Aorta (tissue), 5 donors: ENCODE measurements at places on chromosomes 3 and 15. TPM values are rescaled to one million over a fixed set of nuclear protein-coding genes. Genes with fewer than 3 reads are reported as not detected.

DNA sequence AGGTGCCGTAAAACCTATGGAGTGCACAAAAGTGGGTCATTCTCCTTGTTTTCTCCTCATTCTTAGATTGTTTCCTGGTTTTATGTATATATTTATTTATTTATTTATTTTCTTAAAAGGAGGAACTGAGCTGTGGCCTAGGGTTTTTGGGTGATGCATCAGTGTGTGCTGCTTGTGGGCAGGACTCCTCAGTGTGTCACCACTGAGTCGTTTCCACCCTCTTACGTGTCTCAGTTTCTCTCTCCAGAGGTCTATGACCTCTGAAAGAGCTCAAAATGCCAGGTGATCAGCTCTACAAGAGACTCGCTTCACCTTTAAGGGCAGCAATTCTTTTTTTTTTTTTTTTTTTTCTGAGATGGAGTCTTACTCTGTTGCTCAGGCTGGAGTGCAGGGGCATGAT lies 72.9 kb downstream of the CD200 start:
- H3K4me3 ChIP-seq: no peak overlapping the region
- peaks cover 8% of the 10 kb centered on the region for H3K4me1 ChIP-seq
- H3K27ac ChIP-seq: no peak overlapping the region

GRCh38 chr3:157201648-157202278 lies 41.8 kb upstream of the CCNL1 start:
- no peaks in the 10 kb centered on the region for H3K27me3 ChIP-seq
- DNase-seq: no peak
- H3K27ac ChIP-seq: no peak overlapping the region
- no peaks in the 10 kb centered on the region for H3K4me1 ChIP-seq
- H3K36me3 ChIP-seq: no peaks in the 10 kb centered on the region

Gene FGF12
- polyA plus RNA-seq: 1.0 TPM

Gene SEMA3F
- 17.4 TPM for polyA plus RNA-seq

DNA sequence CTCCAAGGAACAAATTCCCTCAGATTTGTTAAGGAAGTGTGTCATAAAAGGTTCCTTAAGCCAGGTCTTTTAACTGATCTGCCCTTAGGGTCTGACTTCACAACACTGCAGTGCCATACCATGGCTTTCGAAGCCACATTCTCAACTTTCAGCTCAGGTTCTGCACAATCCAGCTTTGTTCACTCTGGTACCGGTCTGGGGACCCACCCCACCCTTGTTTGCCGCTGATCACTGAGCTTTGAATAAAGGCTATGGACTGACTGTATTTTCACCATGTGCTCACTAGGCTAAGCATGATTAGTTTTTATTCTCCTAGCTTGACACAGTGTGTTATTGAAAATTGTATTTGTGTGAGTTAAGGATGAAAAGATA lies 15.9 kb downstream of the SNX1 start:
- H3K36me3 ChIP-seq: peaks cover 2% of the 10 kb centered on the region
- no peak for DNase-seq
- no peak overlapping the region for H3K27ac ChIP-seq
- no peaks in the 10 kb centered on the region for H3K4me1 ChIP-seq

DNA sequence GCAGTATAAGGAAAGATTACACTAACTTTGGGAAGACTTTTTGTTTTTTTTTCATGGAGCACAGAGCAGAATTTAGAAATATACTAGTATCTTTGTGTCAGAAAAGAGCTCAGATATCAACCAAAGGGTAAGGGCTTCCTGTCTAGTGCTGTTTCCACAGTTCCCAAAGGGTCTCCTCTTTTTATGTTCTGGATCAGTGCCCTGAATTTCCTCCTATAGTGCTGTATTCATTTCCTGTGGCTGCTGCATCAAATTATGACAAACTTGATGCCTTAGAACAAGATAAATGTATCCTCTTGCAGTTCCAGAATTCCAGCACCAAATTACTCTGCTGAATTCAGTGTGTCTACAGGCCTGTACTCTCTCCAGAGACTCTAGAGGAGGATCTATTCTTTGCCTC lies 219.8 kb upstream of the THRB start:
- H3K36me3 ChIP-seq: no peaks in the 10 kb centered on the region
- no peaks in the 10 kb centered on the region for H3K27me3 ChIP-seq
- peak overlapping the region; percentile 67 for H3K27ac ChIP-seq
- no peaks in the 10 kb centered on the region for H3K4me1 ChIP-seq
- H3K4me3 ChIP-seq: no peak overlapping the region
- DNase-seq: no peak

- H3K36me3 ChIP-seq: peaks cover 9% of the 10 kb centered on the region
- H3K4me1 ChIP-seq: no peaks in the 10 kb centered on the region
- no peaks in the 10 kb centered on the region for H3K27me3 ChIP-seq
- no peak overlapping the region for H3K27ac ChIP-seq
These were observed 2.0 kb downstream of the RPL32 start for GRCh38 chr3:12839156-12839946.

GRCh38 chr3:145190138-145190537 lies 970.8 kb downstream of the PLOD2 start:
- H3K4me3 ChIP-seq: no peak overlapping the region
- DNase-seq: no peak
- H3K27me3 ChIP-seq: no peaks in the 10 kb centered on the region
- H3K27ac ChIP-seq: no peak overlapping the region
- H3K4me1 ChIP-seq: no peaks in the 10 kb centered on the region

DNA sequence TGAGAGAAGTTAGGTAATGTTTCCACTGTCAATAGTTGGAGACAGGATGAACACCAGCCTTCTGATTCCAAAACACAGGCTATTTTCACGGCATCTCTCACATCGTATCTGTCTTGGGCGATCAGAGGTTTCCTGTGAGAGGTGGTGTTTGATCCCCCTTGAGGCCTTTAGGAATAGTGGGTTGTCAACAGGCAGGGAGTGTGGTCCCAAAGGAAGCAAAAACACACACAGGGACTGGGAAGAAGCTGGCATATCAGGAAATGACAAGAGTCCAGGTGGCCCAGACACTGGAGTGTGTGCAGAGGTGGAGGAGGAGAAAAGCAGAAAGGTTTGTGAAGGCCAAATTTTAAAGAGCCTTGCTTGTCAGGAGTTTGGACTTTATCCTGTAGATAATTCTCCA lies 6.6 kb upstream of the MAGEF1 start:
- H3K4me3 ChIP-seq: no peak overlapping the region
- no peaks in the 10 kb centered on the region for H3K27me3 ChIP-seq
- H3K27ac ChIP-seq: no peak overlapping the region
- no peaks in the 10 kb centered on the region for H3K36me3 ChIP-seq
- no peaks in the 10 kb centered on the region for H3K4me1 ChIP-seq
- DNase-seq: no peak

- H3K27me3 ChIP-seq: no peaks in the 10 kb centered on the region
- no peaks in the 10 kb centered on the region for H3K36me3 ChIP-seq
- H3K27ac ChIP-seq: no peak overlapping the region
- no peak overlapping the region for H3K4me3 ChIP-seq
These were observed 111.9 kb downstream of the OXSM start for GRCh38 chr3:25901796-25902195.

Gene CELF6
- 0.25 TPM for polyA plus RNA-seq

DNA sequence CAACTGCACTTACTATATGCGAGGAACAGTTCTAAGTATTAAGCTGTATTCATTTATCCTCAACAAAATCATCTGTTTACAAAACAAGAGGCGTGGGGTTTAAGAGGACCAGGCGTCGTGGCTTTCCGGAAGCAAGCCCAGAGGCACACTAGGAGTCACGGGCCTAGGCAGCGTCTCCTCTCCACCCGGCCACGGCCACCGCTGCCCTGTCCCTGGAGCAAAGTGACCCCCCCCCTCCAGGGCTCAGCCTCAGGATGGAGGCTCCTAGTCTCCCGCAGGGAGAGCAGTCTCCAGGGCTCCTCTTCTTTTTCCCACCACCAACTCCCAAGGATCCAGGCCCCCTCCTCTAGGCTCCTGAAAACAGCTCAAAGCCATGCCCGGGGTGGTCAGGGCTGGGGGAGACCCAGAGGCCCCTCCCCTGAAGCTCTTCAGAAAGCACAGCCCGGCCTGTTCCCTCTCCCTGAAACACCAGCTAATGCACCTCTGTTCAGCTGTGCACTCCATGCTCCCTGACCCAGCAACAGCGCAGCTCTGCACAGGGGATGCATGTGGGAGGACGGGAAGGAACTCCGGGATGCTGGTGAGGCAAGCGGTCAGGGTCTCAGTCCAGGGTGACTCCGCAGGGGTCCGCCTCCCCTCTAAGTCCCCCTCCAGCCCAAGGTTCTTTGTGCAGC lies 16.8 kb downstream of the TNK2 start:
- no peak overlapping the region for H3K4me3 ChIP-seq
- no peak for DNase-seq
- no peaks in the 10 kb centered on the region for H3K4me1 ChIP-seq
- H3K36me3 ChIP-seq: no peaks in the 10 kb centered on the region
- no peak overlapping the region for H3K27ac ChIP-seq

DNA sequence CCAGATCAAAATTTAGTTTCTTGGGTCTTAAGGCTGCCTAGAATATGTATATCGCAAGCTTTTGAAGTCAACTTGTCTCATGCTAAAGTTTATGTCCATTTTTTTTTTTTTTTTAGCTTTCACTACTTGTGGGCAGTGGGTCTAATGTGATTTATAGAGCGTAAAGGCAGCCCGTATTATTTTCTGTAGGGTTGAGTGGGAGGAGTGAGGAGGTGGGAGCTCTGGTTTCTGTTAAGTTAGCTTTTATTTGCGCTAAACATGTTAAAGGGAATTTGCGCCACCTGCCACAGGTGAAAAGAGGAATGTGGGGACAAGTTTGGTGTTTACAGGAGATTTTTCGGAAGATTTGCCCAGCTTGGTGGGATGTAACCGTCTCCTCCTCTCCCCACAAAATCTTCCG lies 234.2 kb downstream of the IL20RB start:
- H3K27me3 ChIP-seq: no peaks in the 10 kb centered on the region
- H3K4me1 ChIP-seq: no peaks in the 10 kb centered on the region
- DNase-seq: no peak
- H3K27ac ChIP-seq: no peak overlapping the region

Gene IL5RA
- polyA plus RNA-seq: not detected

DNA sequence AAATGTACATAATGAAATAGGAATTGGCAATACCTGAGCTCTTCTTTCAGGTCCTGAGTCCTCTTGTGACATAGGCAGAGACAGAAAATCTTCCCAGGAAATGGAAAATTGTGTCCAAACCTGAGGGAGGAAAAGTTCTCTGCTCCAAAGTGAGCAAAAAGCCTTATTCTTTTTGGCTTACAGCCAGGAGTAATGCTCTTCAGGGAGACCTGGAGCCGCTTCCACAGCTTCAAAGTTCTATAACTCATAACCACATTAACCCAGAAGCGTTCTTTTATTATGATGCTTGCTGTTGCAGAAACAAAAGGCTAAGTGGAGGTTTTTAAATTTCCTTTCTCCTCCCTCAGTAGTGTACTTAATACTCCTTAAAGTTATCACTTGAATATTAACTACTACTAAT lies 633 bp downstream of the IGSF10 start:
- no peak for DNase-seq
- H3K4me3 ChIP-seq: no peak overlapping the region
- no peaks in the 10 kb centered on the region for H3K36me3 ChIP-seq

- no peaks in the 10 kb centered on the region for H3K4me1 ChIP-seq
- DNase-seq: no peak
- no peak overlapping the region for H3K4me3 ChIP-seq
- no peak overlapping the region for H3K27ac ChIP-seq
- no peaks in the 10 kb centered on the region for H3K36me3 ChIP-seq
- H3K27me3 ChIP-seq: no peaks in the 10 kb centered on the region
These were observed 271.7 kb upstream of the GBE1 start for GRCh38 chr3:82033186-82033585.

DNA sequence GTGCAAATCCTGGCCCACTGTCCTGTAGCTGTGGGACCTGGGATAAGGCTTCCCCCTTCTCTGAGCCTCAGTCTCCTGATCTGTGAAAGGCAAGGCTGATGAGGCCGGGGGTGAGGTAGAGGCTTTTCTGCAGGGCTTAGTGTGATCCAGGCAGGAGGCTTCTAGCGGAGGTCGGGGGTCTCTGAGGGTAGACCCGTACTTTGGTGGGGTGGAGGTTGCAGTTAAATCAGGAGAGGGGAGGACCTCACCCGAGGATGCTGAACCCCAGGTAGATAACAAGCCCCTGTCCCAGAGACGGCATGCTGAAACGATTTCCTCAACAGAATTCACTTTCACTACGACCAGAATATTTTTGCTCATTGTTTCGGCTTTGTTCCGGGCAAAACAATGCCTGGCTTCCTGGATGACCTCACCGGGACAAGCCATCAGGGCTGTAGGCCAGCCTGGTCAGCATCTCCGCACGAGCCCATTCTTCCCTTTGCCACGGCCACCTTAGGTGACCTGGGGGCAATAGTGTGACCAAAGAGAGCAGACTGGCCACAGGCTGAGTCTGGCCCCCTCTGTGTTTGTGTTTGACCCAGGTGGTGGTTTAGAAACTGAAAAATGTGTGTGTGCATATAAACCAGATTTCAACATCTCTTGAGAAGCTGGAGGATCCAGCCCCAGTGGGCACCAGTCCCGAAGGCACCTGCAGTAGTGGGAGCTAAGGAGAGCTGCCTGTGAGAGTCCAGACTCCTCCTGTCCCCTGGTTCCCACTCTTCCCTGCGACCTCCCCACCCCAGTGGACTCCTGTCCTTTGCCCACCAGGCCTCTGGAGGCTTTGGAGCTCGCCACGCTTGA lies 33.0 kb downstream of the SLC6A6 start:
- no peak for DNase-seq
- no peaks in the 10 kb centered on the region for H3K36me3 ChIP-seq
- no peak overlapping the region for H3K4me3 ChIP-seq
- H3K27ac ChIP-seq: no peak overlapping the region

GRCh38 chr15:88986949-88987590 lies 73.9 kb upstream of the MFGE8 start:
- H3K27me3 ChIP-seq: no peaks in the 10 kb centered on the region
- no peaks in the 10 kb centered on the region for H3K4me1 ChIP-seq
- no peak overlapping the region for H3K4me3 ChIP-seq
- no peak for DNase-seq
- H3K36me3 ChIP-seq: no peaks in the 10 kb centered on the region
- no peak overlapping the region for H3K27ac ChIP-seq

GRCh38 chr15:63909819-63910437 lies 76.2 kb upstream of the HERC1 start:
- H3K27me3 ChIP-seq: no peaks in the 10 kb centered on the region
- H3K4me1 ChIP-seq: no peaks in the 10 kb centered on the region
- H3K27ac ChIP-seq: no peak overlapping the region

GRCh38 chr15:45634432-45635190 lies at the start of gene SQOR:
Gene SQOR, plus strand, starts transcription at chr15:45635029. Its CDS starts 23,895 bp downstream, at chr15:45658924.
- H3K4me1 ChIP-seq: peaks cover 3% of the 10 kb centered on the region
- H3K4me3 ChIP-seq: peak within 1 kb of the TSS; percentile 61
- H3K27me3 ChIP-seq: no peaks in the 10 kb centered on the region
